ENCODE measurements at places on chromosomes 13 and 19.

DNA sequence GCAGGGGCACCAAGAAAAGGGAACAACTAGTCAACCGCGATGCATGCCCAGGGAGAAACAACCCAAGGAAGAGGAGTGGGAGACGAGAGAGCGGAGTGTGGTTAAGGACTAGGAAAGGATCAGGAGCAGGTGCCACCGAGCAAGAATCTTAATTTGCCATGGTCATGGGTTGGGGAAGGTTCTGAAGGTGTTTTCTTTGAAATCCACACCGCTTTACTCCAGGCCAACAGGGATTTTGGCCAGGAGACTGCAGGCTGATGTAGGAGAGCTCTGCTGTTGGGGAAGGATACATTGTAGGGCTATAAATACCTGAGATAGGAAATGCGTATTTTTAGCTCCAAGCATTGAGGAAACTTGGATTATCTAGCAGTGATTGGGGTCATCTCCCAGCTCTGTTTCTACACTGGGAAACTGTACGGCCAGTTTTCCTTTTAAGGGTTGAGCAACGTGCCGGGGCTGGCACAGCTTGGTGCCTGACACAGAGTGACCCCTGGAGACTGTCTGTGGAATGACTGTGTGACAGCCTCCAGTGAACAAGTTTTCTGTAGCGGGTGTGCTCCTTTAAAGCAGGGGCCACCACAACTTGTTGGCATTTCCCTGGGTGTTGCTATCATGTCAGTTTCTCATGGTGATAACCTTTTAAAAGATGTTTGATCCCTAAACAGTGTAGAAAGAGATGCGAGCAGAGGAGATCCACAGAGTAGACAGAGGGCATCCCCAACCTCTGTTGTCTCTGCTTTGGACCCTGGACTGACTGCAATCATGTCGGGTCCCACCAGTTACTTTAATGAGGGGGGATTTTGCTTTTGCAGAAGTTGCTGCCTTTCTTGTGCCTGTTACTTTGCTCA is 34.3 kb downstream of the ZNF536 start:
- DNase-seq, result no peak

DNA sequence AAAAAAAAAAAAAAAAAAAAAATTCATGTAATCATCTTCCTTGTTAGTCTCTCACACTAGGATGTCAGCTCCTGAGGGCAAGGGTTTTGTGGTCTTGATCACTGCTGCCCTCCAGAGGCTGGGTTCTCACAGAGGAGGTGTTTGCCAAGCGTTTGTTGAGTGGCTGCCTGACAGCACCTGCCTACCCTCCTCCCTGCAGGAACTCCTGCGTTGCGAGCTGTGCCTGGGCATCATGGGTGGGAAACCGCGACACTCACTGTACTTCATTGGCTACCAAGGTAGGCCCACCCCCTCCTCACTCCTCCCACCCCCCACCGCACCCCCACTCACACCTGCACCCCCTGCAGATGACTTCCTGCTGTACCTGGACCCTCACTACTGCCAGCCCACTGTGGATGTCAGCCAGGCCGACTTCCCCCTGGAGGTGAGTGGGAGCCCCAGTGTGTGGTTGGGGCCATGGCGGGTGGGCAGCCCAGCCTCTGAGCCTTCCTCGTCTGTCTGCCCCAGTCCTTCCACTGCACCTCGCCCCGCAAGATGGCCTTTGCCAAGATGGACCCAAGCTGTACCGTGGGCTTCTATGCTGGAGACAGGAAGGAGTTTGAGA is 8.1 kb downstream of the ATG4D start:
- DNase-seq, result no peak

DNA sequence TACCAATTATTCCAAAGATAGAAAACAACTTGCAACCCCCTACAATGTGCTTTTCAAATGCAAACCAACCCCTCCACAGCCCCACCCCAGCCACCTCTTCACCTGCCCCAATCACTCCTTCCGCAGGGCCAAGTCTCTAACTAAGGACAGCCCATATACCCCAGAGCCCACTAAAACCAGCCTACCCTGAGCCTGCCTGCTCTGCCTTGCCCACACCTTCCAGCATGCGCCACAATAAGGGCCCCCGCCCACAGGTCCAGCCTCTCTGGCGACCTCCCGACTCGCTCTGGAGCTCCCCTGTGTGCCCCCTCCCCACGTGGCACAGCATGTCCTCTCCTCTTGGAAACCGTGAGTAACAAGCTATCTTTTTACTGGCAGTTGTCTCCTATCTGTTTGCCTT is 42.8 kb upstream of the MEDAG start:
- no peak for DNase-seq

DNA sequence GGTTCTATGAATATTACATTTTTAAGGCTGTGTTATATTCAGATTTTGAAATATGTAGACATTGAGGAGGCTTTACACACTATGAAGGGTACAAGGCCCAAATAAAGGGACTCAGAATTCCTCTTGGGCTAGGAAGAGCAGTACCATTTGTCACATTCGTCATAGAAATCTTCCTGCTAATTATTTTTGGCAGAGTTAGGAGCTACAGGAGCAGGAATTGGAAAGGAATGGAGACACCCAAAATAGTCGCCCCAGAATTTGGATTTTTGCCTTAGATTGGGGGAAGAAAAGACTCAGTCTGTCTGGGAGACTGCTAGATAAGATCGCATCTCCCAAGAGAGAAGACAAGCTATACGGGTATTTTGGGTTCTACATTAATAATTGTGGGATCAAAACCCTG is 176.4 kb upstream of the DACH1 start:
- DNase-seq, result no peak

- no peak for DNase-seq
Observed at GRCh38 chr19:12229990-12230389, 64.7 kb downstream of the ZNF44 start.

DNA sequence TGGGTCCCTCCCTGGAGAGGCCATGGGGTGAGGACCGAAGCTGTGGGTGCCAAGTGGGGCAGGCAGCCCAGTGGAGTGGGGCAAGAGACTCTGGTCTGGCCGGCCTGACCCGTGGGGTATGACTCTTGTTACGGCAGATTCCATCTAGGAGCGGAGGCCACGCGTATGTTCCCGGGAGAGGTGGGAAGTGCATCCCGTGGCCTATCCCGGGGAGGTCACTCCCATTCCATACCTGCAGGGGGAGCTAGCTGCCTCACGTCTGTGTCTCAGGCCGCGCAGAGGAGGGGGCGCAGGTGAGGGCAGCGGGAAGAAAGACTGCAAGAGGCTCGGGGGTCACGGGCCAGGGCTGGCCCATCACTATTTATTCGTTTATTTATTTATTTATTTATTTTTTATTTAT is 4.9 kb downstream of the CSNK1G2 start:
- no peak for DNase-seq

GRCh38 chr13:44340508-44340907 is 33.1 kb upstream of the SERP2 start:
- no peak for DNase-seq

GRCh38 chr19:55625004-55625326 is 599 bp upstream of the ZNF784 start:
- no peak for DNase-seq

- peak; percentile 88 for DNase-seq
Observed at GRCh38 chr19:16829010-16829821, at the start of gene SIN3B. Gene SIN3B, plus strand, starts transcription at chr19:16829398. Its CDS starts 23 bp downstream, at chr19:16829421.

DNA sequence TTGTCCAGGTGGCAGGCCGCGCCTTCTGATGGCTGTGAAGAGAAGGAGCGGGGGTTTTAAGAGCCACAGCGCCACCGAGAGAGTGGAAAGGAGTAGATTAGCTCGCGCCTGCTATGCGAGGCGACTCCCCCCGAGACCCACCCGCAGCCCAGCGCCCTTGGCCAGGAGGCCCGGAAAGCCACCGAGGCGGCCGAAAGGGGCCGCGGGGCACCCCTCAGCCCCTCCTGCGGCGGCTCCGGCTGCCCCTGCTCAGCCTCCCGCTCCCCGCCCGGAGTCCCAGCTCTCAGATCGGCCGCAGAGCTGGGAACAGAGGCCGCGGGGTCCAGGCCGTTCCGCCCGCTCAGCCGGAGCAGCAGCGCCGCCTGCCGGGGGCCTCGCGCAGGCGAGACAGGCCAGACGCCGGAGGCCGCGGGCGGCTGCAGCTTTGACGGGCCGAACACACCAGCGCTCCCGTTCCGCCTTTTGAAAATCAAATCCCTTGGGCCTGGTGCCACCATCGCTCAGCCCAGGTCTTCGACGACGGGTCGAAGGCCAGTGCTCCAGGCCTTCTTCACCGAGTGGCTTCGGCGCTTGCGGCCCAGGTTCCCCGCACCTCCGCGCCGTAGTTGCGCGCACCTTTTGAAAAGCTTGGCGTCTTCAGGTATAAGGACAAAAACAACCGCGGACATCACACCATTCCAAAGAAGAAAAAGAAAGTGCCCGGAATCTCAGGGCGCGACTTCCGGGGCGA is 15.3 kb downstream of the CDX2 start:
- DNase-seq, result peak; percentile 73

- DNase-seq, result no peak
Observed at GRCh38 chr13:112837371-112838037, 131.5 kb upstream of the MCF2L start.

- no peak for DNase-seq
Observed at GRCh38 chr13:60410299-60410698, 13.3 kb downstream of the TDRD3 start.

GRCh38 chr13:49308097-49308875 is 60.6 kb downstream of the CDADC1 start:
- DNase-seq, result no peak

- no peak for DNase-seq
Observed at GRCh38 chr13:77386880-77387606, 60.1 kb upstream of the MYCBP2 start.

GRCh38 chr13:25375727-25376358 is 4.1 kb downstream of the ATP8A2 start:
- DNase-seq, result no peak

- DNase-seq, result no peak
Observed at GRCh38 chr13:29125191-29125933, 305.2 kb downstream of the MTUS2 start.

DNA sequence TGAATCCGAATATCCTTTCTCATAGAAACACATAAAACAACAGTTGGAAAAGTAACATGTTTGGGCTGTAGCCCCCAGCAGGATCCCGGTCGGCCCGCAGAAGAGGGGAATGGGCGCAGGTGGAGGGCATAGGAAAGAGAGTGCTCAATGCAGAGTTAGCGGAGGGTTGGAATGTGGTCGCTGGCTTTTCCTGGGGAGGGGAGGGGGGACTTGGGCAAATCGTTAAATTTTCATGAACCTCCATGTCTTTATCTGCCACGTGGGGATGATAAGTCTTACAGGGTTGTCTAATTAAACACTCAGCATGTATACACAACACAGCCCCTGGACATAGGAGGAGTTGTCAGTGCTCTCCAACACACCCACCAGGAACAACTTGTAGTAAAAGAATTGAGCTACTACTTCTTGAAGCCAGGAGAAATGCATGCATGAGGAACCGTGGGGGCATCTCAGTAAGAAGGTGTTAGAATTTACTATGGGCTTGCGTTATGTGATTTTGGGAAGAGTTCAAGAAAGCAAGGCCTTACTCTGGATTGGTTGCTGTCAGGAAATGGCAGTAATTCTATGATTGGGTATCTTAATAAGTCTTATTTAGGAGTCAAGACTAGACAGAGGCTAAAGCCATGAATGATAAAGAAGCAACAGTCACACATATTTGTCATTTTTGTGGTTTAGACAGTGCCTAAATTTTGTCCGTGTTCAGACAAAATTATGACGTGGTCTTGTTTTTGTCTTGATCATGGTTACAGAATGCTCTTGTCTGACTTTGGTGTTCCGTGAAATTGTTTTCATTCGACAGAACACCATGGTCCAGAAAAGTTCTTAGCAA is 671 bp upstream of the SLC46A3 start:
- DNase-seq, result no peak

GRCh38 chr19:17243830-17244617 is 1.7 kb downstream of the NR2F6 start:
- DNase-seq, result no peak

DNA sequence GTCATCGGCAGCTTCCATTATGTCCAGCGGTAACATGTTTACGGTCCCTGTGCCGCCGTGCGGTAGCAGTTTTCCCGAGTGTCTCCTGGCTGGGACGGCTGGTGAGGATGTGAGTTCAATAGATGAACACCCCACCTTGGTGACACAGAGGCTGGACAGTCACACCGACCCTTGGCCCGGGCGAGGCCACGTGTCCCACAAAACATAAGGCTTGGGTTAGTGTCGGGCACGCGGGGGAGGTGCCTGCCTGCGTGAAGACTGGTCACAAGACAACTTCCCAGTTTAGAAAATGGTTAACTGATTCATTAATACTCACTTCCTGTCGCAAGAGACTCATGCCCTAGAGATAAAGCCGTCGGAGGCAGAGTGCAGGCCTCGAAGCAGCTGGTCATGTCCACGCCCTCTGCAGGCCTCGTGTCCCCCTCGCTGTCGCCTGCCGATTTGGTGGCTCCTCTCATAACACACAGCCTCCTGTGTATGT is 17.2 kb downstream of the RASA3 start:
- DNase-seq, result no peak

DNA sequence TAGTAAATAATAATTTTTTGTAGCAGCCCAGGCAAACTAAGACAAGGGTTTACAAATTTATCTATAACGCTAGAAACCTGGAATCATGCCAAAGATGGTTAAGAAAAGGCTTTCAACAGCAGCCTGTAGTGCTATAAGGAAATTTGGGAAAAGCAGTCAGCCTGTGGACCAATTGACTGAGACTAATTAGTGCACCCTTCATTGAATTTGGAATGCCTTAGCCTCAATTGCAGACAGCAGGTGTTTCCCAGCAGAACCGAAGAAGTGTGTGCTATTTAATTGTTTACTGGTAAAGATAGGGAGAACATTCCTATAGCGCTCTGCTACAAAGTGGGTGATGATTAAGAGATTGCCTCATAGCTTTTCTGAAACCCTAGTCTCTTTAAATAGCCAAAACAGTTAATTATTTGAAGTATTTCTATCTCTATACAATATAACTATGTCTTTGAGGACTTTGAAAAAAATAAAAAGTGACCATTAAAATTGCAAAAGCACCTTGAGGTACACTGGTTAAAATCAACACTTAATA is 1884.3 kb upstream of the PCDH20 start:
- DNase-seq, result no peak

GRCh38 chr13:112346899-112347229 is 29.3 kb upstream of the SPACA7 start:
- no peak for DNase-seq

DNA sequence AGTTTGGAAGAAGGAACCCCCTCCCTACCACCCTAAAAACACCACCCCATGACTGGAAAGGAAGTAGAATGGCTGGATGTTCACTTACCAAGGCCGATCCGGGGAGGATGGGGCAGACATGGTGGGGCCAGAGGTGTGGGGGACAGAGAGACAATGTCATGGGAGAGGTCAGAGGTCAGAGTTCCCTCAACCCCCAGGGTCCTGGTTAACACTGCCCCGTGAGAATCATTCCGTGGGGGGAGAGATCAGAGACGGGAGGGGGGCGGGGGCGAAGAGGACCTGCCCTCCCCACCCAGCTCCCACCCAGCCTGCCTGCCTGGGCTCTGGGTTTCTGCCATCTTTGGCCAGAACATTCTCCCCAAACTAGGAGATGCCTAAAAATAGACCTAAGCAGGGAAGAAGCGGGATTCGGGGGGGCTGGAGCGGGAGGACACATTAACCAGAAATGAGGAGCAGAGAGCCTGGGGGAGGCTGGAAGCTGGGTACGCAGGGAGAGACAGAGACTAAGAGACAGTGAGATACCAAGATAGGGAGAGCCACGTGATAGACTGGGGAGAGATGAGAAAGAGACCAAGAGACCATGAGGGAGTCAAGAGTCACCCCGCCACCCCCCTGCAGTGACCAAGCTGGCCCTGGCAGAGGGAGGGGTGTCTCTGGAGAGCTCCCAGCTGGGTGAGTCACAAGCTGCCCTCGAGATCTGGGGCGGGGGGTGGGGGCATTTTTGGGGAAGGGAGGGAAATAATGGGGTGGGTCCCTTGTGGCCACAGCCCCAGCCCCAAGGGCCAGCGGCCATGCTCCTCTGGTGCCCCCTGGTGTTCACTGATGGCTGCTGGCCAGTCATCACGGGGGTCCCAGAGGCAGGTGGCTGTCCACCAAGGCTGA is 6.1 kb upstream of the KANK2 start:
- DNase-seq, result peak; percentile 46

All from stimulated activated CD4-positive, alpha-beta T cell treated with anti-CD3 and anti-CD28 coated beads, Interleukin-1b, Interleukin-23, amount 100 ng/mL, for 4 hours (primary cell).